ENCODE measurements at places on chromosomes 7 and 10. TPM values are rescaled to one million over a fixed set of nuclear protein-coding genes. Genes with fewer than 3 reads are reported as not detected.

The CRYGN gene
- not detected for total RNA-seq

The SFRP4 gene
- total RNA-seq, result 0.39 TPM

The CALML3 gene
- not detected for total RNA-seq

The CHRM2 gene
- total RNA-seq, result 1.4 TPM

The IGFBP3 gene
- total RNA-seq, result 247 TPM

The NAT16 gene
- not detected for total RNA-seq

The CCDC146 gene
- total RNA-seq, result 1.2 TPM

The CDC14C gene
- total RNA-seq, result not detected

The TMEM60 gene
- total RNA-seq, result 15.2 TPM

The RABGEF1 gene
- total RNA-seq, result 12.3 TPM

The CTAGE6 gene
- total RNA-seq, result 0.88 TPM

The GPR26 gene
- total RNA-seq, result not detected

The GALNT17 gene
- total RNA-seq, result not detected

The FGL2 gene
- total RNA-seq, result not detected

The GNGT1 gene
- not detected for total RNA-seq

The PAPOLB gene
- not detected for total RNA-seq

The NXPH1 gene
- not detected for total RNA-seq

The COL1A2 gene
- 76.0 TPM for total RNA-seq

The CALML5 gene
- not detected for total RNA-seq

The GARIN1A gene
- total RNA-seq, result 0.05 TPM

The PLCE1 gene
- total RNA-seq, result 0.19 TPM

The BAIAP2L1 gene
- total RNA-seq, result 5.1 TPM

The IRF5 gene
- total RNA-seq, result not detected

The GJC3 gene
- total RNA-seq, result not detected

The CDNF gene
- total RNA-seq, result 5.8 TPM

The TMEM243 gene
- 29.9 TPM for total RNA-seq

The IL6 gene
- total RNA-seq, result 5.7 TPM

The HMX2 gene
- not detected for total RNA-seq

The SSC4D gene
- 1.4 TPM for total RNA-seq

The CH25H gene
- total RNA-seq, result not detected

The MYPN gene
- 1.1 TPM for total RNA-seq

The C10orf62 gene
- total RNA-seq, result not detected

The PVRIG gene
- not detected for total RNA-seq

The AQP1 gene
- total RNA-seq, result 0.82 TPM

The TMEM176A gene
- not detected for total RNA-seq

The OPTN gene
- total RNA-seq, result 126 TPM

The IKZF1 gene
- total RNA-seq, result not detected

The NPFFR1 gene
- total RNA-seq, result not detected

The SPDYE2 gene
- not detected for total RNA-seq

The TAS2R41 gene
- total RNA-seq, result not detected

The WIPF3 gene
- not detected for total RNA-seq

The UPP1 gene
- total RNA-seq, result 81.6 TPM

The ELN gene
- 1.8 TPM for total RNA-seq

The GPER1 gene
- total RNA-seq, result 1.8 TPM

The FAM25G gene
- total RNA-seq, result not detected

The MMD2 gene
- not detected for total RNA-seq

The FAM241B gene
- total RNA-seq, result 1.8 TPM

The HIPK2 gene
- total RNA-seq, result 69.4 TPM

The PHTF2 gene
- 13.2 TPM for total RNA-seq

The ZNF365 gene
- 0.58 TPM for total RNA-seq

The CEP55 gene
- total RNA-seq, result 18.4 TPM

The SHOC2 gene
- total RNA-seq, result 38.4 TPM

The EPHA1 gene
- total RNA-seq, result not detected

The NPC1L1 gene
- not detected for total RNA-seq

The TAS2R3 gene
- not detected for total RNA-seq
